ENCODE measurements at places on chromosomes 2 and 18.

- DNase-seq = no peak
These were observed 213.6 kb upstream of the FAM98A start for GRCh38 chr2:33812707-33813106.

DNA sequence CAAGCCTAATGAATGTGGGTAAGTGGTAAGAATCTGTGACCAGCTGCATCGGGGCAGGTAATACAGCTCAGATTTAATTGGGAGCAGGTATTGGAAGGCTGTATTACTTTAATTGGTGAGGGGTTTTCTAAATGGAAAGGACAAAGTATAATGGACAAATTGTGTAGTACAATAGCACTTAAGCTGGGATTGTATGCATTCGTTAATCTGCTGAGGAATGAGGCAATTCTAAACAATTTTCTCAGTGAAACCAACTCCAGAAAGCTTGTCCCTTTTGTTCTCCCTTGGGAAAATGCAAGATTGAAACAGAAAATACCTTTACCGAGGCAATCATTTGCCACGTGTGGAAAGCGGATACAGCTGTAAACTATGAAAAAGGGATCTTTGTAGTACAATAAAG, 801.6 kb upstream of the POU3F3 start:
- DNase-seq = no peak

DNA sequence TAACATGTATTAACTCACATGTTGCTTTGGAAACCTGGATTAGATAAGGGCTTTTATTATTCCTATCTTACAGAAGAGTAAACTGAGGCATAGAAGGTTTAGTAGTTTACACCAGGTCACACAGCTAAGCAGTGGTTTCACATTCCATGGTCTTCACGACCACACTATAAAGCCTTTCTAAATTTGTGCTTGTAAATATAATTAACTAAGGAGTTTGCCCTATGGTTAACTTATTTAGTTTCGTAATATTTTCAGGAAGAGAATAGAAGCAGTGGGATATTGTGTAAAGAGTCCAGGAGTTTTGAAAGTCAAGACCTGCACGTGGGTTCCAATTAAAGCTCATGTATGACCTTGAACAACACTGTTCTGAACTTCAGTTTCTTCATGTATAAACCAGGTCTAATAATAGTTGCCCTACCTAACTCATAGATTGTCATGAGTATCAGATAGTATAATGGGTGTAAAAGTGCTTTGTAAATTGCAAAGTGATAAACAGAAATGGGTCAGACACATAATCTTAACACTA, 19.5 kb upstream of the SOS1 start:
- no peak for DNase-seq

DNA sequence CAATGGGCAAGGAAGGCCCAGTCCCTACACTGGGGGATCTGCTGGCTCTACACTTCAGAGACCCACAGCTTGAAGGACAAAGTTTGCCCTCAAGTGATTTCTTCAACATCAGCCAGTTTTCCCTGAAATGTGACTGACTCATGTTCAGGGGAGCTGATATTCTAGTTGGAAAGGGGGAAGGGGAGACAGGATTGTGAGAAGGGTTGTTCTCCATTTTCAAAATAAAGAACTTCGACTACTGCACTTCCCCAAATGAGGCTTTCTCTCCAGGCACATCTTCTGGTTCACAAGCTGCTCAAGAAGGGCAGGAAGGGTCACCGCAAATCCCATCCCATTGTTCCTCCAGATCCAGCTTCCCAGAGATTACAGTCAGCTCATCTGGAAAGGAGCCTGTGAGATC, 117.6 kb downstream of the BCL2L11 start:
- no peak for DNase-seq

DNA sequence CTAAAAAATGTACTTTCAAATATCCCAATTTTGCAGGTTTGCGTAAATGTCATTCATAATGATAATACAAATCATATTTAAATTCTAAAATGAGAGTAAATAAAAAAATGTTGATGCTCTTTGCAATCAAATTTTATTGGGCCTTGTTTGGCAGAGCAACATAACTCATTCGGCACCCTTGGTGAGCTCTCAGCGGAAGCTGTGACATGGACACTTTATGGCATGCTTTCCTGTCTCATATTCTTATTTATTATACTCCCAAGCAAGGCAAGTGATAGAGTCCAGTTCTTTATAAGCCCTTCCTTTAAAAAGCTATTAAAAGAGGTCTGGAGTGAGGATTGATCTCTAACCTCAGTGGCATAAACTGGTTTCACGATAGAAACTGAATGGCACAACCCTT, 1493.2 kb upstream of the NXPH2 start:
- no peak for DNase-seq

- DNase-seq = no peak
These were observed 323.6 kb downstream of the EIPR1 start for GRCh38 chr2:3054066-3054465.

DNA sequence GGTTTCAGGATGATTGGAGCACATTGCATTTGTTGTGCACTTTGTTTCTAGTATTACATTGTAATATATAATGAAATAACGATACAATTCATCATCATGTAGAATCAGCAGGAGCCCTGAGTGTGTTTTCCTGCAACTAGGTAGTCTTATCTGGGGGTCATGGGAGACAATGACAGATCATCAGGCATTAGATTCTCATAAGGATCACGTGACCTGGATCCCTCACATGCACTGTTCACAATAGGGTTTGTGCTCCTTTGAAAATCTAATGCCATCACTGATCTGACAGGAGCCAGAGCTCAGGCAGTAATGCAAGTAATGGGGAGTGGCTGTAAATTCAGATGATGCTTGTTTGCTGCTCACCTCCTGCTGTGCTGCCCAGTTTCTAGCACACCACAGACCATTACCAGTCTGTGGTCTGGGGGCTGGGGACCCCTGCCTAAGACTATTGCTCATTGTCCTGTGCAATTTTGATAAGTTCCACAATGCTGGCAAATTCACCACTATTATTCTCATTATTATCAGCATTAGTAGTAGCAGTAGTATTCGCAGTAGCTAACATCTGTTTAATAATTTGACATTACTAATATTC, 428.7 kb upstream of the TNP1 start:
- DNase-seq = no peak

Data from CD4-positive, alpha-beta T cell (primary cell).